ENCODE measurements at places on chromosomes 6 and 20. TPM values are rescaled to one million over a fixed set of nuclear protein-coding genes. Genes with fewer than 3 reads are reported as not detected.

- DNase-seq: no peak
Measured at GRCh38 chr20:49516916-49517804, 34.7 kb upstream of the KCNB1 start.

DNA sequence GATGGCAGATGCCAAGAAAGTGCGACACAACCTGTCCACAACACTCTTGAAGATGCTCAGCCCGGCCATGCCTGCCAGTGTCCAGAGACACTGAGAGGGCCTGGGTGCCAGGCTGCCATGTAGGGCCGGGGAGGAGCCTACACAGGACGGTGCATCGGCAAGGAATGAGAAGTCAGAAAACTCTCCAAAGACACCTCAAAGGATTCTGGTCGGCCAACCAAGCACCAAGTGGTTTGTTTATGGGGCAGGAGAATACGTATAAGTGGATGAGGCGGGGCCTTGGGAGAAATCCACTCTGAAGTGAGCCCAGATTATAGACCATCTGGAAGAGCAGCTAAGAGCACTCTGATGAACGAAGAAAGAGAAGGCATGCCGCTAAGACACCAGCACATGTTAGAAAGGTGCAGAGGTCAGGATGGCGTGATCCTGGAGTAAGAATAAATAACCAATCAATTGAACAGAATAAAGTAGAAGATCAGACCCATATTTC, 120.7 kb upstream of the FOXQ1 start:
- no peak for DNase-seq

CST2 gene
- not detected for total RNA-seq

TP53TG5 gene
- 0.24 TPM for total RNA-seq

DNA sequence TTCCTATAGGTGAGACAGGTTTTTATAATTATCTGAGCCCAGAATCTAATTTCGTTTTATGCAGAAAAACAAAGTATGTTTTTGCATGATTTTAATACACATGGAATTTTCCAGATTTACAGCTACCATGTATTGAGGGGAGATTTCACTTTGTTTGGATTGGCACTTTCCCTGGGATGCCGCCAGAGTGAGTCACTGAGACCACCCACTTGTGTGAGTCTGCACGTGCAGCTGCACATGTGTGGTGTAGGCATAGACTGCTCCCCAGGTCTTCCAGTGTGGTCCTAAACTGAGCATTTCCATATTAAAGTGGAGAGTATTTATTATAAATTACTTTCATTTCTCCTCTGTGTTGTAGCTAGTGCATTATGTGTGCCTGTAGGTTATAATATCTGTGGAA, 186.8 kb downstream of the UBE3D start:
- no peak for DNase-seq

GRCh38 chr6:79557673-79558467, 20.6 kb upstream of the LCA5 start:
- no peak for DNase-seq

DNA sequence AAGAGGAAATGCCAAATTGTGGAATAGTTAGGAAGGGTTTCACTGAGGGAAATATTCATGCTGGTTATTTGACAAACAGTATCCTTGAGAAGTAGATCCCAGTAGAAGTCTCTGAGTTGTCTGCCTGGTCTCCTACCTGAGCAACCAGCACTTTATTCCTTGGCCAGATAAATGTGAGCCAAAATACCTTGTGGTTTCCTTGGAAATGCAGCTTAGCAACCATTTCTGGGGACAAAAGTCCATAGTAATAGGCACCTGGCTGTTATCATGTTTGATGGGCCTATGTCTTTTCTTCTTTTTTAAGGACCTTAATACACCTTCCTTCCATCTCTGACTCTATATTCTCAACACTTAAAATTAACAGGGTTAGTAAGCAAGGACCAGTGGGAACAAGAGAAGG, 217.1 kb upstream of the MARCKS start:
- DNase-seq: no peak

OR2B2 gene
- not detected for total RNA-seq

DNA sequence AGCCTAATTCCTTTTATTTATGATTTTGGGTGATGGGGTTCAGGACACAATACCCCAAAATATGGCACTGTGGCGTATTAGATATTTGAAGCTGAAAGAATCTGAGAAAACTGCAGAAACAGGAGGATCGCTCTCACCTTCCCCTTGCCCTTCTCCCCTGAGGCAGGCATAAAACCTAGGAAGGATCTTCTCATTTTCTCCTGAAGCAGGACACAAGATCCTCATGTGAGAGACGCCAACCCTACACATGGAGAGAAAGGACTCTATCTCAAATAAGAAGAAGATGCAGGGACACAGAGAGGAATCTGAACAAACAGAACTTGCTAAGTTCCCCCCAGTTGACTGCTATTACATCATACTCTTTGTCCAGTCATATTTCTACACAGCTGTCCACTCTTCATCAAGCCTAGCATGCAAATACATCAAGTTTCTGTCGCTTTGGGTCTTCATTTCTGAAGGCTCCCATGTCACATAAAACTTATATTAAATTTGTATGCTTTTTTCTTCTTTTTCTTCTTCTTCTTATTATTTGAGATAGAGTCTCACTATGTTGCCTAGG, 109.0 kb downstream of the DTNBP1 start:
- no peak for DNase-seq

- DNase-seq: no peak
Measured at GRCh38 chr20:25467441-25467840, 60.0 kb downstream of the GINS1 start.

DNA sequence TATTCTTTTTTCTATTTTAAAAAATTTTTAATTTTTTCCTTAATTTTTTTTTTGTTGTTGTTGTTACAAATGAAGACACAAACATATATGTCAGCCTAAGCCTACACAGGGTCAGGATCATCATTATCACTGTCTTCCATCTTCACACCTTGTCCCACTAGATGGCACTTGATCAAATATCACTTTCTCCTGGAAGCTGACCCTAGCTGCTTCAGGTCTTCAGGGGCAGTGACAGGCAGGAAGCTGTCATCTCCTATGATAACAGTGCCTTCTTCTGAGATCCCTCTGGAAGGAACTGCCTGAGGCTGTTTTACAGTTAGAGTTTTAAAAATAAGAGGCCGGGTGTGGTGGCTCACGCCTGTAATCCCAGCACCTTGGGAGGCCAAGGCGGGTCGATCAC, 70.2 kb upstream of the EEF1E1 start:
- no peak for DNase-seq

MCM3 gene
- total RNA-seq: 231 TPM

- no peak for DNase-seq
Measured at GRCh38 chr6:132087391-132087790, 136.2 kb upstream of the CCN2 start.

- no peak for DNase-seq
Measured at GRCh38 chr6:154726887-154727286, 6.3 kb upstream of the SCAF8 start.

COL9A3 gene
- total RNA-seq: not detected

GRCh38 chr20:57002066-57002570, 264.3 kb downstream of the BMP7 start:
- no peak for DNase-seq

- no peak for DNase-seq
Measured at GRCh38 chr20:33594743-33595142, 67.4 kb upstream of the C20orf144 start.

KIF6 gene
- total RNA-seq: not detected

SNX21 gene
- total RNA-seq: 2.2 TPM

- DNase-seq: no peak
Measured at GRCh38 chr20:61099806-61100205, 152.3 kb upstream of the CDH4 start.
